ENCODE measurements at places on chromosomes 1 and 21. TPM values are rescaled to one million over a fixed set of nuclear protein-coding genes. Genes with fewer than 3 reads are reported as not detected.

DNA sequence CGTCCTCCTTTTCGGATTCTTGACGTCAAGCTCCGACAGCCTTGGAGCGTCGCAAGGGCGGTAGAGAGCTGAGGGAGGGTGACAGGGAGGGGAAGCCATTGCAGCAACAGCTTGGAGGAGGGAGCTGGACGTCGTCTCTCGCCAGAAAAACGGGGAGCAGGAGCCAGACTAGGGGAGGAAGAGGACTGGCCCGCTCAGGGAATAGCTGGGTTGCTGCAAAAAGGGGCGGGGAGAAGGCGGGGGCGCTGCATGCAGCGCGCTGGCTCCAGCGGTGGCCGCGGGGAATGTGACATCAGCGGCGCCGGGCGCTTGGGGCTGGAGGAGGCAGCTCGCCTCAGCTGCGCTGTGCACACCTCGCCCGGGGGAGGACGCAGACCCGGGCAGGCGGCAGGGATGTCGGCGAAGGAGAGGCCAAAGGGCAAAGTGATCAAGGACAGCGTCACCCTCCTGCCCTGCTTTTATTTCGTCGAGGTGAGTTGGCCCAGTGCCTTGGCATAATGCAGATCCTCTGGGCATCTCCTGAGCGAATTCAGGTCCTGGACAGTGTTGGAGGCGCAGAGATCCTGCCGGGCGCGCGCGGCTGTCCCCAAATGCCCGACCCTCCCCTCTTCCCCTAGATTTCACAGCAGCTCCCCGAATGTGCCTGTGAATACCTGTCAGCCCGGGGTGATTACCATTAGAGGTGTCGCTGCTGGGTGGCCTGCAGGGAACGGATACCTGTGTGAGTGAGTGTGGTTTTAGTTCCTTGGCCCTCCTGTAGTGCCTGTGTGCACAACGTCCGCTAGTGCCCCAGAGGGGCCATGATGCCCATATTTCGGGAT lies at the start of gene PLPPR4:
TSS of gene PLPPR4 (plus strand) at position 292 of the 821 bp plus-strand sequence. CDS start at position 394, 102 bp downstream.
- peak; percentile 68 for DNase-seq

DNA sequence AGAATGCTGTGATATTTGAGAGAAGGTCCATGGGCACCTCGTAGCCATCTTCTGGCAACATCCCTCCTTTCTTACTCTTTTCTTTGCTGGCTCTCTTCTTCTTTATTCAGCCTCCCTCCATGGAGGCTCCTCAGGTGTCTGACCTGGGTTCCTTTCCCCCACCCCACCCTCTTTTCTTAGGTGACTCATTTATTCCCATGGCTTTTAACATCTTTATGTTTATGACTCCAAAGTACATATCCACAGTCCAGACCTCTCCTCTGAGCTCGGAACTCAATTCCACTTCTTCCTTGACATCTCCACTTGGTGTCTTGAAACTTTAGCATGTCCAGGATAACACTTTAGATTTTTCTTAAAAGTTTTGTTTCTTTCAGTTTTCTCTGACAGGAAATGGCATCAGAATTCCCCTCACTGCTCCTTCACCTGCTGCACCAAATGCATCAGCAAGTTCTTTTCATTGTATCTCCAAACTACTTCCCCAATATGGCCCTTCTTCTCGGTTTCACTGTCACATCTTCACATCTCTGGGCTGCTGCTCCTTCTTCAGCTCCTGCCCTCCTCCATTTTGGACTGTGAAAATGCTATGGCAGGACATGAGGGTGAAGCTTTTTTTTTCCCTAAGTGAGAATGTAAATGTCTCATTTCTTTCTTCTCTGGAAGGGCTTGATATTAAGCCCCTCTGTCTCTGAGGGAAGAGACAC lies 95.9 kb downstream of the GIPC2 start:
- DNase-seq, result peak; percentile 62

- no peak for DNase-seq
Observed at GRCh38 chr1:168693872-168694238, 35.2 kb downstream of the DPT start.

Gene COL16A1
- polyA plus RNA-seq, result 90.2 TPM

GRCh38 chr1:179788259-179788658 lies 45.2 kb downstream of the FAM163A start:
- no peak for DNase-seq

DNA sequence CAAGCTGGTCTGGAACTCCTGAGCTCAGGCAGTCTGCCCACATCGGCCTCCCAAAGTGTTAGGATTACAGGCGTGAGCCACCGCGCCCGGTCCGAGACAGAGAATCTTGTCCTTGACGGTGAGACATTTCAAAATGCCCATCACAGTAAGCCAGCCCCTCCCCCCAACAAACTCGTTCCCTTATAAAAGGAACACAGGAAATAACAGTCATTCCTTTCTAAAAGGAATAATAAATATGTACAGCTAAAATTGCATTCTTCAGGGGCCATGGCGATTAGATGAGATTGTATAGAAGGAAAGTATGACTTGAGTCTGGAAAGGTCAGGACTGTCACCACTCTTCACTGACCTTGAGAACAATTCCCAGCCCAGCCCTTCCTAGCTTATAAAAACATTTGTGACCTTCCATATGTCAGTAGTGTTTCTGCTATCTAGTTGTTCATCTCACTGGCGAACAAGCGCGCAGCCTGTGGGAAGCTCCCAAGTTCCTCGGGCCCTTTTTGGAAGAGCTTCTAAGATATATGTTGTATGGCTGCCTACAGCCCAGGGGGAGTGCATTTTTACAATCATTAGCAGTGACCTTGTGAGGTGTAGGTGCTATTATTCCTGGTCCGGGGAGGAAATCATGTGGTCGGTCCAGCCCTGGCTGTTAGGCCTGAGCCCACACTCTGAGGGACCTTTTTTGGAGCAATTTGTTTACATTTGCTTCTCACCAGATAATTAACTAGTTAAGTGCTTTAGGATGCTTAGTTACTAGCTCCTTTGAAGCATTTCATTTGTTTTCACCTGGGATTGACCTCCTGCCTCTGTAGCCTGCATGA lies 8.7 kb downstream of the SZRD1 start:
- no peak for DNase-seq

- DNase-seq, result peak; percentile 75
Observed at GRCh38 chr1:10691740-10692125, 104.7 kb downstream of the CASZ1 start.

GRCh38 chr1:228867108-228867950 lies 132.1 kb downstream of the RHOU start:
- DNase-seq, result peak; percentile 63

Gene TEX38
- polyA plus RNA-seq, result 0.27 TPM

GRCh38 chr21:14711287-14711686 lies 165.2 kb upstream of the SAMSN1 start:
- DNase-seq, result no peak

GRCh38 chr1:214071469-214071868 lies 83.7 kb downstream of the PROX1 start:
- no peak for DNase-seq

DNA sequence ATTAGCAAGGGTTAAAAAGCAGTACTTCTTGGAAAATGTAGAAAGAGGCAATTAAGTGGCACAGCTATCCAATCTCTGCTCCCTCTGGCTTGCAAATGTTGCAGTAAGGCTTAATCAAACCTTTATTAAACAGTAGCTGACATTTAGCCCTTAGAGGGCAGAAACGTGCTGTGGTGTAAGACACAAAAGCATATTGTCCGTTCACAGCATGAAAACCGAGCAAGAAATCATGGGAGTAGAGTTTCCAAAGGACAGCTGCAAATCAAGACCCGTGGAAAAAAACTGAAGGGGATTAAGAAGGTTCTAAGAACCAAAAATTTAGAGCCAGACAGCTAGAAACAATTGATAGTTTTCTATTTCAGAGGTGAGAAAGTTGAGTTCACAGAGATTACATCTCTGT lies 13.1 kb downstream of the ZP4 start:
- DNase-seq, result no peak

DNA sequence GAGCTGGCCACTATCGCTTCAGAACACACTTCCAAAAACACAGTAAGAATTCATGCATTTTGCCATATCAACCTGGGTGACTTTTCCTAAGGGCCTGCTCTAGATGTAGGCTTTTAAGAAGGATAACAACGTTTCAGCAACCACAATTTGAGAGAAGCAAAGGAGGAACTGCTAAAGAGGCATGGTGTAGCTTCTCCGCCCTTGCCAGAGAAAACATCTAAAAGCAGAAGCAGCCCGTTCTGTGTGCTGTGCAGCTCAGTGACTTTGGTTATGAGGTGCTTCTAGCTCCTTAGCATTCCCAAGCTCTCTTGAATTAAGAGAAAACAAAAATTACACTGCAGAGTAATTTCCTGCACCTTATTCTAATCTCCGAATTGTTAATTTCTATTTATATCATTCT lies 2.7 kb downstream of the PER3 start:
- DNase-seq, result no peak

DNA sequence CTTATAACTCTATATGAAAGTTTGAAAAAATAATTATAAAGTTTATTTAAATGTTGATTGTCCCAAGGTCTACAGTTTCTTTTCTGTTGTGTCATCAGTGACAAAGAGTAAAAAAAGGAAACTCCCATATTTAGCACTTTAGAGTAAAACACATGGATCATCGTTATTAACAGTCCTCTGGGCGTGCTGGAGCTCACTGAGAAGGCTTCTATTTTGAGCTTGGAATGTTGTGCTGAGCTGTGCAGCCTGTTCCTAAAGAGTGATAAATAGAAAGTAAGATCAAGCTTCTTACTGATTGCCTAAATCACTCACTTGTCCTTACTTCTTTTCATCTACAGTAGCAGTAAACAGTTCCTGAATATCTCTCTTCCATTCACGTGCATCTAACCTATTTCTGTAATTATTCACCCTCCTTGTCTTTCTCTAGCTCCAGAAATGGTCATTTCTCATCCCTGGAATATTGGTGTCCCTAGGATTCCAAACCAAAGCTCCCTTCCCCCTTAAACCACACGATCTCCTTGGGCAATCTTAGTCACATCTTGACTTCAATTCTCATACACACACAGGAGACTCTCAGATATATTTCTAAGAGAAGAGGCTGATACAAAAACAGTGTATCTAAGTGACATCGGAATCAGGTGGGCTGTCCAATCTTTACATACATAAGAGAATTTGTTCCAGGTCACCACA lies 11.9 kb downstream of the GBP5 start:
- no peak for DNase-seq

GRCh38 chr1:112544011-112544688 lies 35.4 kb downstream of the WNT2B start:
- peak; percentile 29 for DNase-seq

DNA sequence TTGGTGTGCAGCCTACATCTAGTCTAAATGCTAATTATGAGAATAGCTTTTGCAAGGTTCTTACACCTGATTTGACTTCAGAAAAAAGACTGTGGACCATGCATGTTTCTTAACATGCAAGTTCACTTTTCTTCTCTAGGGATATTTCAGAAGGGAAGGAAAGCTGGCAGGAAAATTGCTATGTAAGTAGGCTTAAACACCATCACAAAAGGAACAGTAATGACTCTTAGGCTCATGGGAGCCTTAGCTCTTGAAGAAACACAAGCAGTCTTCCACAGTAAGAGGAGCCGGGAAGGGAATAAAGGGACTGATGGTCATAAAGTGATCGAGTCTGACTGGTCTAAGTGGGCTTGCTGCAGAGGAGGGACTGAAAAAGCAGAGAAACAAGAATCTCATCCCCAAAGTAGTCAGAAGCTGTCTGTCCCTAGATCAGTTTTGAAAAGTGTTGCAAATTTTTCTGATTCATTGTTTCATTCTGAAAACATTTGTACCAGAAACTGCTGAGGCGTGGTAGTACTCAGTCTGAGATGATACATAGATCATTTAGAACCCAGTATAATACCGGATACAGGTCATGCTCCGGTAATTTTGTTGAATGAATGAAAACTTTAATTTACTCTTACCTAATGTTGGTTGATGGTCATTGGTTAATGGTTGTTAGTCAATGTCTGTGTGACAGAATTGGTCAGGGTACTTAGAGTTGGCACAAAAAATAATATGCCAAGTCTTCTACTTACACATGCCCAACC lies 40.9 kb downstream of the SMYD2 start:
- no peak for DNase-seq

GRCh38 chr21:44991538-44992483 lies 52.0 kb downstream of the SLX9 start:
- DNase-seq, result no peak

DNA sequence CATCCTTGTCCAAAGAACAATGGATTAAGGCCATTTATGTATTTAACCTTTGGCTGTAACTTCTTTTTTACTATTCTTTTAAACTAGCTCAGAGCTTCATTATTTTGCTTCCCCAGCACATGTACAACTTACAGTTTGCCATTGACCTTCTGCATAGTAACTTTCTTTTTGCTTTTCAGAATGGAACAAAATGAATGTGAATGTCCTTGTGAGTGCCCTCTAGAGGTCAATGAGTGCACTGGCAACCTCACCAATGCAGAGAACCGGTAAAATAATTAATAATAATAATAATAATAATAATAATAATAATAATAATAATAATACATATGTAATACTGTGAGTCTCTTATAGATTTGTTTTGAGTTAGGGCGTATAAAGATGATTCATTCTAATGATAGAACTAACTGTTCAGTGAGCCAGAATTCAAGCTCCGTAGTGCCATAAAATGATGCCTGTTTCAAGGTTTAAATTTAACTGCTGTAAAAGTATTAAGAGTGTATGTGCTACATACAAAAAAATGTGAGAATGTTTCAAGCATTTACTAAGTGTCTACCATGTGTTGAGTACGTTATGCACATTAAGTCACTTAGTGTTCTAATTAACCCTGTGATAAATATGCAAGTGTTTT lies 69.0 kb upstream of the RAVER2 start:
- DNase-seq, result peak; percentile 37

Gene PRAMEF14
- not detected for polyA plus RNA-seq

DNA sequence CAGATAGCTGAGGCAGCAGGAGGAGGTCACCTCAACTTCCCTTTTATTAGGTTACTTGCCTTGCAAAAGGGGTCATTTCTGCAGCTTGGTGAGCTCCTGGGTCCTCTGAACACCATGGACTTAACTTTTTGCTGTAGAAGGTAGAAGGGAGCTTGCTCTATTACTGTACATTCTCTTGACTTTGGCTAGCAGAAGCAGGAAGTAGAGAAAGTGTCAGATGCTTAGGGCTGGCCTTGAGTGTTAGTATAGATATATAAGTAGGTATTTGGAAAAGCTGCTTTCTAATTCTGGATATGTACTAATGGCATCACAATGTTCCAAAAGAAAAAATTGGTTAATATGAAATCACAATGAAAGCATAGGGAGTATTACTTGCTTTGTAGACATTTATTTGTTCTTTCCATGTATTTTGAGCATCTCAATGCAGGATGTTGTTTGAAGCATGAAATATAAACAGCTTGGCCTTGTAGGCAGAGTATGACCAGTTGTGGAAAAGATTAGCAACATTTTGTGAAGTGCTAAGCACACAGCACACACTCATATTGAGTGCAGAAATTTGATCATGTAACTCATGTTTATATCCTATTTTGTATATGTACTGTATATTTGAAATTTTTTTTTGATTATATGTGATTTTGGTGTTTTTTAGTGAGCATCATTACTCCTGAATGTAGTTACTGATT lies 108.8 kb downstream of the DYRK1A start:
- DNase-seq, result no peak

Gene SLC9C2
- 1.1 TPM for polyA plus RNA-seq

GRCh38 chr1:1334835-1335234 lies 3.8 kb downstream of the TAS1R3 start:
- DNase-seq, result no peak

GRCh38 chr1:192879406-192879805 lies 70.6 kb downstream of the RGS2 start:
- DNase-seq, result peak; percentile 41

Gene TMEM51
- 23.4 TPM for polyA plus RNA-seq

All from hepatocyte (in vitro differentiated cells).